ENCODE measurements at places on chromosomes 7 and 10.

- no peak for DNase-seq
These were observed 79.5 kb downstream of the PAX2 start for GRCh38 chr10:100824886-100825285.

DNA sequence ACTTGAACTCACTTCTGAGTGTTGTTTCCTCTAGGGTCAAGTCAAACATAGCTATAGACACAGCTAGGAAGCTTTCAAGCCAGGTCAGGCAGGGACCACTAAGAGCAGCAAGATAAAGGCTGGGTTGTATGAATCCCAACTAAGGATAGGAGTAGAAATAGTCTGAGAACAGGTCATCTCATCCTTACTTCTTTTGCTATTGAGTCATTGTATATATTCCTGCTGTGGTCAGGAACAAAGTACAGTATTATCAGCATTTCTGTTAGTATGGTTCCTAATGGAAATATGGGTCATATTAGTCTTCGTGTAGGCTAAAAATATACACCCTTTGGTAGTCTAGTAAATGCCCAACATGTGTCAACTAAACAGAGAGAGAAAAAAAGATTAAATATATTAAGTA is 145.3 kb downstream of the BTAF1 start:
- no peak for DNase-seq

GRCh38 chr7:31735991-31736982 is 49.3 kb downstream of the PPP1R17 start:
- DNase-seq: peak; percentile 90

DNA sequence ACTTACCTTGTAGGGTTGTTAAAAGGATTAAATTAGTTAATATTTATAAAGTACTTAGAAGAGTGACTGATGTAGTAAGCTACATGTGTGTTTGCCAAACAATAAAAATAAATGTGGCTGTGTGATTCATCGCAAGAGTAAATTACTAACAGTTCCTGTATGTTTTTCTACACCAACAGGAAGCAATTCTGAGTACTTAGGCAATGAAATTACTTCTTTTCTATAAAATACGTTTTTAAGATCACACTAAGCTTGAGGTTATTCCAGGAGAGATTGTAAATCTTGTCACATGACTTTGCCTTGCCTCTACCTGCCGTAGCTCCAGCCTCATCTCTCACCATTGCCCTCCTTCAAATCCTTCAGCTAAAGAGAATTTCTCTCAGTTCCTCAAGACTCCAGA is 18.1 kb upstream of the GSTK1 start:
- DNase-seq: no peak

Data from NCI-H446 (cell line).